ENCODE measurements at places on chromosomes 3 and 15.
A peak's percentile ranks its signal among the peaks of the same experiment; 100 is the strongest.

DNA sequence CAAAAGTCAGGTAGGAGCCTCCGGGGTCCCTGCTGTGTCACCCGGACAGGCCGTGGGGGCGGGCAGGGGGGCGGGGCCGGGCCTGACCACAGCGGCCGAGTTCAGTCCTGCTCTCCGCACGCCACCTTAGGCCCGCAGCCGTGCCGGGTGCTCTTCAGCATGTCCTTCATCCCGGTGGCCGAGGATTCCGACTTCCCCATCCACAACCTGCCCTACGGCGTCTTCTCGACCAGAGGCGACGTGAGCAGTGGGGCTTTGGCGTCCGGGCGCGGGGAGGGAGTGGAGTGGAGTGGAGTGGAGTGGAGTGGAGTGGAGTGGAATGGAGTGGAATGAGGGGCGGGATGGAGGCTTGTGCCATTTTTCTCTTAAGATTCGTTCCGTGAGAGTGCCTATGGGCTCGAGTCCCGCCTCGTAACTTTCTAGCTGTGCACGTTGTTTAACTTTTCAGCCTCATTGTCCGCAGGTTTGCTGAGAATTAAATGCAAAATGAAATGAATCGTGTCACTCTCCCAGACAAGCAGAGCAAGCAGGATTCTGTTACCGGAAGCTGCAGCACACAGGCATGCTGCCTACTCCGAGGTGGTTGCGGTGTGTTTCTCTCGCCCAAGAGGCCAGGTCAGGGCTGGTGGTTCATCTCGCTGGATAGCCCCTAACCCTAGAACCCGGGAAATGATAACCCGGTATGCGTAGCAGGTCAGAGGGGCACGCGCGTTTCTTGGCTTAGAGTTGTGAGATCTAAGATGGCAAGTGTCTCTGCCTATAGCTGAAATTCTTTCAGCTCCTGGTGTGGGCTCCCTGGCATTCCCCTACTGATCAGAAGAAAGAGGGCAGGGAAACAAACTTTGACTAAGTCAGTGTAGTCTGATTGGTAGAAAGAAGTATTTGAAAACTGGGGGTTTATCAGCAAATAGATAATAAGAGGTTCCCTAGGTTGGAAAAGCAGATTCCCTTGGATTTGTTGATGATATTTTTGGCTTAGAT is at the start of gene FAH:
TSS of gene FAH (plus strand) at position 104 of the 981 bp plus-strand sequence. CDS start at position 160, 56 bp downstream.
- DNase-seq, result peak; percentile 41

DNA sequence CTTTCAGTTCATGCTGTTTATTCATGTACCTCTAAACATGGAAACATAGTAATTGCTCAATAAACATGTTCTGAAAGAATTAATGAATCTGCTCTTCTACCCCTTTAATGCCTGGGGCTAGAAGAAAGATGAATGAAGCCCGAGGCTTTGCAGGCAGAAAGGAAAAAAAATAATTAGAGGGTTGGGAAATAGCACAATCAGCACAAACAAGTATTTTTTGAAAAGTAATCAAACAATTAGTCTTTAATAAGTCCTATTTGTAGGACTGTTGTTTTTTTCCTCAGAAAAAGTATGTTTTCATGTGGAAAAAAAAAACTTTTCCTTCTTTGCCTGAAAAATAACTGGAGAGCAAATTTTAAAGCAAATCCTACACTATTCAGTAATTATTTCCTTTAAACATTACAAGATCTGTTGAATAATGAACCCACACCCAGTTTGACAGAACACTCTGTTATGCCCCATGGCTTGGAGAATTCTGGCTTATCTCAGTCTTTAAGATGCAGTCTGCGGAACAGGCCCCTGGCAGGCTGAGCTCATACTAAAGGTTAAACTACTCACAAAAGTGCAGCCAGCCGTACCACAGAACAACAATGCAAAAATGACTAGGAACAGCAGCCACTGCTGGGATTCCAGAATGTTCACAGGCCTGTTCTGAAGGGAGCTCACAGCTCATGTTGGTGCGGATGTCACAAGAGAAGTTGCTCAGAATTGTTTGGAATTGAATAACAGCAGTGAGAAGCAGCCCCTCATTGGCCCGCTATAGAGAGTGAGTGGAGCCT is 79.2 kb downstream of the ABI3BP start:
- no peak for DNase-seq

- no peak for DNase-seq
These were observed 102.9 kb upstream of the ARHGEF3 start for GRCh38 chr3:56904552-56905215.

- no peak for DNase-seq
These were observed 32.2 kb downstream of the PPP4R2 start for GRCh38 chr3:73028803-73029202.

DNA sequence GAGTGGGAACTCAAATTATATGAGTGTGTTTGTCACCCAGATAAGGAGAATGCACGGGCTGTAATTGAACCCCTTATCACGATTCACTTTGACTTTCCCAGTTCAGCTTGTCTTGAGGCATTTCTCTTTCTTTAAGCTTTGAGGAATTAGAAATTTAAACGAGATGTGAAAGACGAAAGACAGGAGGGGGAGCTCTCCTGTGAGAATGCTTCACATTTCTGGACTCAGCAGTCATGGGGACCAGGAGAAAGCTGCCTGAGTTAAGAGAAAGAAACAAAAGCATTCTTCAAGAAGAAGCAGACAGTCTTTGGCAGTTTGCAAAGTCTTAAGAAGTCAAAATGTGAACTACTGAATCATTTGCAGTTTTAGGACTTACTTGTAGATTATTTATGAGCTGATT is 205.6 kb downstream of the NECTIN3 start:
- peak; percentile 36 for DNase-seq

GRCh38 chr15:56241374-56242105 is 2.1 kb downstream of the RFX7 start:
- DNase-seq, result peak; percentile 18

- DNase-seq, result no peak
These were observed 225.1 kb upstream of the NDN start for GRCh38 chr15:23912191-23912590.

DNA sequence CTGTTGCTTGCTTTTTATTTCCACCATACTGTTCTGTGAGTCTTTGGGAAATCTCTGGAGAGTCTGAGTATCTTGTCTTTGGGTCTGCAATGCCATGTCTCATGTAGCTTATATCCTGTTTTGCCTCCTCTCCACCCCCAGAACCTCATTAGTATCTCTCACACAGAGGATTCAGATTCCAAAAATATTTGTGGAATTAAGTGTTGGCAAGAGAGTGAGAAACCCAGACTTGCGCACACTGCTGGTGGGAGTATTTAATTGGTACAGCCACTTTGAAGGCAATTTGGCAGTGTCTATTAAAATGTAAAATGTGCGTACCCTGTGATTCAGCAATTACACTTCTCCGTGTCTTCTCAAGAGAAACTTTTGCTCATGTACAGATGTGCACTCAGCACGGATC is 68.6 kb downstream of the ZNF621 start:
- DNase-seq, result peak; percentile 7

- DNase-seq, result no peak
These were observed 1.4 kb downstream of the SOX14 start for GRCh38 chr3:137765310-137766033.

DNA sequence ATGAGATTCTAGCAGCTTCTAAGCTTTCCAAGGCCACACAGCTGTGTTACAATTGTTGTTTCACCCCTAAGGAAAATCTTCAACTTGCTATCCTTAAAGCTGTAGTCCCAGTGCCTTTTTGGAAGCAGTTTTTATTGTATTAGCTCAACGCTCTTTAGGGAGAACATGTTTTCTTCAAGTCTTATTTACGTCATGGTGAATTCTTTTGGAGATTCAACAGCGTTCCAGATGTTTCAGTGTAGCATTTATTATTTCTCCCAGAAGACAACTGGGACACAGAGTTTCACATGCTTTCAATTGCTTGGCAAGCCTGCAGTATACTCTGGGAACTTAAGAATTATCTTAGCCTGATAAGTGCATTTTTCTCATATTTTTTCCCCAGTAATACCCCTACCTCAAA is 888.3 kb downstream of the PLOD2 start:
- no peak for DNase-seq

DNA sequence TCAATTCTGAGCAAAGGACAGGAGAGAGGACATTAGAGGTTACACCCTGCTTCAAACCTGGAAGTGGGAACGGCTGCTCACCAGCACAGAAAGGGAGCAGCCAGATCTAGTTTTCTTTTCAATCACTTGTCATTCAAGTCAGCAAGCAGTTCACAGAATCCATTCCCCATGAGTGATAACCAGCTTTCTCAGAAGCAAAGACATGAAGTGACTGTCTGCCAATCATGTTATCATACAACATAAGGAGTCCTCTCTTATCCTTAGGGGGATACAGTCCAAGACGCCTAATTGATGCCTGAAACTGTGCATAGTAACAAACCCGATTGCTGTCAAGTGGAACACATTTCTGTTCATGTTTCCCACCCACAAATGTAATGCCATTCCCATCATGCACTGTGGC is 54.7 kb downstream of the FAM98B start:
- DNase-seq, result no peak

DNA sequence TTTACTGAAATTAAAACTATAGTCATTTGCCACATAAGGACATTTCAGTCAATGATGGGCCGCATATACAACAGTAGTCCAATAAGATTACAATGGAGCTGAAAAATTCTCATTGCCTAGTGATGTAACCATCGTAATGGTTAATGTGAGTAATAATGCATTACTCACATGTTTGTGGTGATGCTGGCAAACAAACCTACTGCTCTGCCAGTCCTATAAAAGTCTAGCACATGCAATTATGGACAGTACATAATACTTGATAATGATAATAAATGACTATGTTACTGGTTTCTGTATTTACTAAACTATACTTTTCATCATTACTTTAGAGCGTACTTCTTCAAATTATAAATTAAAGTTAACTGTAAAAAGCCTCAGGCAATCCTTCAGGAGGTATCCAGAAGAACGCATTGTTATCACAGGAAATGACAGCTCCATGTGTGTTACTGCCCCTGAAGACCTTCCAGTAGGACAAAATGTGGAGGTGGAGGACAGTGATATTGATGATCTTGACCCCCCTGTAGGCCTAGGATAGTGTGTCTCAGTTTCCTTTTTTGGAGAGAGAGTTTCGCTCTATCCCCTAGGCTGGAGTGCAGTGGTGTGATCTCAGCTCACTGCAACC is 102.7 kb downstream of the ATP1B3 start:
- DNase-seq, result peak; percentile 77

DNA sequence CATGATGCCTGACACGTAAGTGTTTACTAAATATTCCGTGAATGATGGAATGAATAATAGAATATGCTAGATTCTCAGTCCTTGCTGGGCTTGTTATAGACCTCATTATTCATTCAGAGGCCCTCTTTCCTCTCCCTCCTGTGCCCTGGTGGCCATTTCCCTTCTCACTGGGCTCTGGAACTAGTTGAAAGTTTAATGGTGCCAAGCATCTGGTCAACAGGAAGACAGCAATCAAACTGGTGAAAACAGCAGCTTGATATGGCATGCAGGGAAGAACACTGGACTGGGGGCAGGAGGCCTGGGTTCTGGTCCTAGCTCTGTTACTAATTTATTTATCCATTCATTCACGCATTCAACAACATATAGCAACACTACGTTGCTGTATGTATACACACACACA is 3.7 kb upstream of the APOD start:
- DNase-seq, result no peak

GRCh38 chr15:50315814-50316630 is 39.0 kb downstream of the GABPB1 start:
- DNase-seq, result peak; percentile 52

- DNase-seq, result peak; percentile 24
These were observed 16.5 kb upstream of the TIMP4 start for GRCh38 chr3:12175137-12175593.

GRCh38 chr3:27467545-27467944 is 16.6 kb downstream of the SLC4A7 start:
- peak; percentile 71 for DNase-seq

Data from HCEC 1CT (cell line).